Right atrium auricular region (tissue), 2 donors: ENCODE measurements at places on chromosomes 16 and 17. TPM values are rescaled to one million over a fixed set of nuclear protein-coding genes. Genes with fewer than 3 reads are reported as not detected.

GRCh38 chr17:19579867-19580565, 46.4 kb downstream of the SLC47A1 start:
- peaks cover 4% of the 10 kb centered on the region for H3K27me3 ChIP-seq
- no peak overlapping the region for H3K27ac ChIP-seq
- no peak for DNase-seq
- H3K4me3 ChIP-seq: peak overlapping the region; percentile 51

CAMTA2 gene
- total RNA-seq: 24.7 TPM

- no peaks in the 10 kb centered on the region for H3K27me3 ChIP-seq
- no peak for DNase-seq
- no peaks in the 10 kb centered on the region for H3K36me3 ChIP-seq
- H3K4me3 ChIP-seq: no peak overlapping the region
Measured at GRCh38 chr17:59289981-59290301, 41.5 kb upstream of the YPEL2 start.

NACA2 gene
- not detected for total RNA-seq

- DNase-seq: no peak
- H3K4me3 ChIP-seq: no peak overlapping the region
Measured at GRCh38 chr16:82995286-82995923, 368.6 kb downstream of the CDH13 start.

DNA sequence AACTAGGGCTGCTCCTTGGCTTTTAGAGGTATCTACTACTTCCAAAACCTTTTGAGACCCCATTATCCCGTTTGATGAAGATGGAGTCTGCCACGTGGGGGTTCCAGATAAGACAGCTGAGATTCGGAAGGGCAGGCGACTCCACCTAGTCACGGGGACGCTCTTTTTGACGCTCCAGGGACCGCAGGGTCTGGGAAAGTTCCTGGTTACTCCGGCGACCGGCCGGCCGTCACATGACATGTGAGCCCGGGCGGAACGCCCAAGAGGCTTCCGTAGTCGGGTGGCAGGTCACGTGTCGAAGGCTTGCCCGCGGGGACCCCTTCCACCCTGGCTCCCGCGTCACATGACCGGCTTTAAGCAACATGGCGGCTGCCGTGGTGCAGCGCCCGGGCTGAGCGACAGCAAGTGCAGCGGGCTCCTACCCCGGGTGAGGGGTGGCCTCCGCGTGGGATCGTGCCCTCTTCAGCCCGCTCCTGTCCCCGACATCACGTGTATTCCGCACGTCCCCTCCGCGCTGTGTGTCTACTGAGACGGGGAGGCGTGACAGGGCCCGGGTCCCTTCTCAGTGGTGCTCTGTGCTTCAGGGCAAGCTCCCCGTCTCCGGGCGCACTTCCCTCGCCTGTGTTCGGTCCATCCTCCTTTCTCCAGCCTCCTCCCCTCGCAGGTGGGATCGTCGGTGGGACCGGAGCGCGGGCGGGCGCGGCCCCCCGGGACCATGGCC, at the start of gene SPNS1:
Gene SPNS1, plus strand, starts transcription at position 342 of the 721 bp plus-strand sequence. Its CDS starts 374 bp downstream, at position 716.
- peaks cover 10% of the 10 kb centered on the region for H3K36me3 ChIP-seq
- DNase-seq: peak; percentile 99
- H3K4me1 ChIP-seq: peaks cover 14% of the 10 kb centered on the region
- peak within 1 kb of the TSS; percentile 87 for H3K27ac ChIP-seq
- H3K4me3 ChIP-seq: peak within 1 kb of the TSS; percentile 91

DNA sequence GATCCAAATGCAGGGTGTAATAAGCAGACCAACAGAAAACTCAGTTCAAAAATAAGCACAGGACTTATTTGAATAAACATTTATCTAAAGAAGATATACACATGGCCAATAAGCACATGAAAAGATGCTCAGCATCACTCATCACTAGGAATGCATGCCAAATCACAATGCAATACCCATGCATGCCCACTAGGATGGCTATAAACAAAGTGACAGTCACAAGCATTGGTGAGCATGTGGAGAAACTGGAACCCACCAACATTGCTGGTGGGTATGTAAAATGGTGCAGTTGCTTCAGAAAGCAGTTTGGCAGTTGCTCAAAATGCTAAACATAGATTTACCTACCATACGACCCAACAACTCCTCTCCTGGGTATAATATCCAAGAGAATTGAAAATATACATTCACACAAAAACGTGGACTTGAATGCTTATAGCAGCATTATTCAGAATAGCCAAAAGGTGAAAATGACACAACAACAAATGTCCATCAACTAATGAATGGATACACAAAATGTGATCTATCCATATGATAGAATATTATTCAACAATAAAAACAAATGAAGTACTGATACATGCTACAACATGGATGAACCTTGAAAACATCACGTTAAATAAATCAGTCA, 20.1 kb downstream of the UBE2O start:
- DNase-seq: no peak
- H3K36me3 ChIP-seq: no peaks in the 10 kb centered on the region
- H3K4me1 ChIP-seq: peaks cover 37% of the 10 kb centered on the region
- no peak overlapping the region for H3K4me3 ChIP-seq

DNA sequence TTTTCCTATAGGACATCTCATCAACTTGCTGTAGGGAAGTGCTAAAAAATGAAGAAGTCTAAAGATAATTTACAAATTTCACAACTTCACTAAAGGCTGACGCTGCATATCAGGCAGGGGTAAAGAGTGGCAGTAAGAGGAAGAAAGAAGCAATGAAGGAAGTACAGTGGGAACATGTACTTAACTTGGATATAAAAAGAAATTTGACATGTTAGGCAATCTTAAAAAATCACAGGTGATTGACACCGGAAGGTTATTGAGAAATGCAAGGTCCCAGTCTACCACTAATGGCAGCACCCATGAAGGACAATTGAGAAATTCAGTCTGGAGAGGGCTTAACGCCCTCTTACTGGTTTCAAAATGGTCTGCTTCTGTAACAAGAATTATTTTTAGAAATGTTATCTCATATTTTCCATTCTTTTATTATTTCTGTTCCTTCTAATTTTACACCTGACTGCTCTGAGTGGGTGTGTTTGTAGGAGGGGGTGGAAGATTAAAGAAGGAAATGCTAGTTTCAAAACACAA, 358.1 kb downstream of the KCNJ2 start:
- H3K4me1 ChIP-seq: no peaks in the 10 kb centered on the region
- H3K27me3 ChIP-seq: no peaks in the 10 kb centered on the region
- DNase-seq: no peak

- no peak overlapping the region for H3K4me3 ChIP-seq
- H3K27me3 ChIP-seq: no peaks in the 10 kb centered on the region
- peaks cover 69% of the 10 kb centered on the region for H3K36me3 ChIP-seq
Measured at GRCh38 chr17:4167786-4168185, 24.8 kb downstream of the CYB5D2 start.

GRCh38 chr17:75915268-75915667, 10.6 kb upstream of the MRPL38 start:
- no peaks in the 10 kb centered on the region for H3K27me3 ChIP-seq
- H3K27ac ChIP-seq: no peak overlapping the region
- H3K36me3 ChIP-seq: peaks cover 7% of the 10 kb centered on the region
- no peak overlapping the region for H3K4me3 ChIP-seq

DNA sequence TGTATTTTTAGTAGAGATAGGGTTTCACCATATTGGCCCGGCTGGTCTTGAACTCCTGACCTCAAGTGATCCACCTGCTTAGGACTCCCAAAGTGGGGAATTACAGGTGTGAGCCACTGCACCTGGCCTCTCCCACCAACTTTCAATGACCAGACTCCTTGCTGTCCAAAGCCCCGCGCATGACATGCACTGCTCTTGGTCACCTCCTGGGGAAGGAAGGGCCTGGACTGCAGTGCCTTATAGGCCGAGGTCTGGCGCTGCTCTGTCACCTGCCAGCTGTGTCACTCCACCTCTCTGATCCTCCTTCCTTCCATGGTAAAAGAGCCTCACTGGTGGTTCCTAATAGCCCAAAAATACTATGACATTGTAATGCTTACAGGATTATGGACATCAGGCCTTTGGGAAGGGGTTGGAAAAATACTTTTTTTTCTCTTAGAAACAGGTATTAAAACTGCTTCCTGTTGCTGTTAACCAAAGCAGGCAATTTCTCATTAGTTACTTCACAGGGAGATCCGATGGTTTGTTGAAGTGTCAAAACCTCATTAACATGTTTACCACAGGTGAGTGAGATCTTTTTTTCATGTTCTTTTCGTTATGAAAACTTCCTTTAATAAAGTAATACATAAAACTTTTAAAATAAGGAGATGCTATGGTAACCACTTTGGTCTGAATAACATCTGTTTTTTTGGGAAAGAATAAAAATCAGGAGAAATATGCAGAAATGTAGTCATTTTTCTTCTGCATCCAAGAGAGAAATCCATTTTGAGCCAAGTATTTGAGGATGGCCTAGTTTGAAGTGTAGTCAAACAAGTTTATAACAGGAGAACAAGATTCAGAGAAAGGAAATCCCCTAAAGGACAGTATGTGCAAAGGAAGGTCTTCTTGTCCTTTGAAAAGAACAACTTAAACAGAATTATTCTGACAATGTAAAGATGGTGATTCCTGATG, 35.5 kb downstream of the GRB7 start:
- H3K4me1 ChIP-seq: no peaks in the 10 kb centered on the region
- no peak for DNase-seq
- H3K4me3 ChIP-seq: no peak overlapping the region
- no peaks in the 10 kb centered on the region for H3K36me3 ChIP-seq
- H3K27ac ChIP-seq: no peak overlapping the region
- H3K27me3 ChIP-seq: peaks cover 4% of the 10 kb centered on the region
